ENCODE measurements at places on chromosomes 3 and 15.

GRCh38 chr3:136932978-136933772 is 24.6 kb upstream of the IL20RB start:
- no peak for DNase-seq

GRCh38 chr3:71072287-71072686 is 511.2 kb downstream of the FOXP1 start:
- no peak for DNase-seq

- no peak for DNase-seq
These were observed 4.8 kb downstream of the SECISBP2L start for GRCh38 chr15:49041426-49041825.

DNA sequence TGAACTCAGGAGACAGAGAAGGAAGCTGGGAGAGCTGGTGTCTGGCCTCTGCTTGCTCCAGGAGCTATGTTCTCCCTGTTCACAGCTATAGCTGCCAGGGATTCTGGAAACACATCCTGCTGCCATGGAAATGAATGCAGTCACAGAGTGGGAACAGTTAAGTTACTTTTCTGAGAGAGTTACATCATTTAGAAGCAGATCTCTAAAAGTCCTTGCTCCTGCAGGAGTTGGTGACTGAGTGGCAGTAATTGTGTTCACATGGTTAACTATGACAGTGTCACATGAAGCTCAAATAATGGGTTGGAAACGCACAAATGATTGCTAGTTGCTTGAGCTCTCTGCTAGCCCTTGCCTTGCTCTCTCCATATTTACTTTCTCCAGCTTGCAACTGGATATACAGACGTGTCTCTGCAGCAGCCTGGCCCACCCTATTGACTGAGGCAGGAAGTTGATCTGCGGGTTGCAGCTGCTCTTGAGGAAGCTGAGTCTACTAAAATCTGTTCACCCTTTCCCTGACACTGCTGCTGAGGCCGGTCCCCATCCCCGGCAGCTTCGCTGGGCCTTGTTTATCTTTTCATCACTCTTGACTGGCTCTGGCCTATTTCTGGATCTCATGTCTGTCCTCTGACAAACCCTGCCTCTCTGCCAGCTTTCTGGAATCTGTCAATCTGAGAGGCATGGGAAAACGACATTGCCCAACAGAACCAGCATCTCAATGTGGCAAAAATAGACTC is 16.7 kb upstream of the ISLR start:
- DNase-seq, result no peak
